GM13976 (cell line): ENCODE measurements at places on chromosomes 5 and 9.

GRCh38 chr5:171609806-171610452, 175.7 kb upstream of the SMIM23 start:
- no peak for DNase-seq

GRCh38 chr5:6235726-6236125, 142.6 kb downstream of the MED10 start:
- DNase-seq: no peak

DNA sequence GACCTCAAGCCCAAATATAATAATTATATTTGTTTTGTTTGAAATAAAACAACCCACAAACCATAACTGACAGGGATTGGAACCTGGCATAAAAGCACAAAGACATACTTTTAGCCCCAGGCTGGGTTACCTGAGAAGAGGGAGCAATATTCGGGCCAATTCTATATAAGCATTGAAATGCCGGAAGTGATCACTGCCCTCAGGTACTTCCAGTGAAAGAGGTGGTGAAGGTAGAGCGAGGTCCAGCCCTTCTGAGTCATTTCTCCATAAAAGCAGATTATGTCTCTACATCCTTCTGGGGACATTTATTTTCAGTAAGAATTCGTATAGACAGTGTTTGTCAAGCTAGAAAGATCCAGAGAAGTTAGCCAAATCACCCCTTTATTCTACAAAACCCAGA, 59.6 kb downstream of the GCNT4 start:
- no peak for DNase-seq

- DNase-seq: no peak
Observed at GRCh38 chr5:89275066-89275855, 392.3 kb upstream of the MEF2C start.

GRCh38 chr5:10736808-10737207, 24.2 kb downstream of the DAP start:
- no peak for DNase-seq

- DNase-seq: no peak
Observed at GRCh38 chr5:136058039-136058971, 29.5 kb downstream of the TGFBI start.

- no peak for DNase-seq
Observed at GRCh38 chr5:33273985-33274384, 166.8 kb upstream of the TARS1 start.

GRCh38 chr5:172603251-172603806, 37.7 kb upstream of the NEURL1B start:
- no peak for DNase-seq

- DNase-seq: no peak
Observed at GRCh38 chr9:4967523-4967922, 17.5 kb upstream of the JAK2 start.
